Renal pelvis (tissue), 12 donors: ENCODE measurements at places on chromosomes 12 and 14. TPM values are rescaled to one million over a fixed set of nuclear protein-coding genes. Genes with fewer than 3 reads are reported as not detected.

NGB gene
- polyA plus RNA-seq: not detected

OTOGL gene
- polyA plus RNA-seq: 1.1 TPM

RASAL1 gene
- 10.6 TPM for polyA plus RNA-seq

SLCO1A2 gene
- polyA plus RNA-seq: 0.11 TPM

KCNK10 gene
- polyA plus RNA-seq: 0.50 TPM

- DNase-seq: no peak
These were observed 84.1 kb upstream of the RESF1 start for GRCh38 chr12:31874961-31875608.

- no peak for DNase-seq
These were observed 619.4 kb downstream of the CCER1 start for GRCh38 chr12:90335566-90335965.

- no peak for DNase-seq
These were observed 7.9 kb upstream of the OR10G2 start for GRCh38 chr14:21642683-21643082.

- DNase-seq: no peak
These were observed 345.8 kb downstream of the TMEM132D start for GRCh38 chr12:129558036-129558435.

DNA sequence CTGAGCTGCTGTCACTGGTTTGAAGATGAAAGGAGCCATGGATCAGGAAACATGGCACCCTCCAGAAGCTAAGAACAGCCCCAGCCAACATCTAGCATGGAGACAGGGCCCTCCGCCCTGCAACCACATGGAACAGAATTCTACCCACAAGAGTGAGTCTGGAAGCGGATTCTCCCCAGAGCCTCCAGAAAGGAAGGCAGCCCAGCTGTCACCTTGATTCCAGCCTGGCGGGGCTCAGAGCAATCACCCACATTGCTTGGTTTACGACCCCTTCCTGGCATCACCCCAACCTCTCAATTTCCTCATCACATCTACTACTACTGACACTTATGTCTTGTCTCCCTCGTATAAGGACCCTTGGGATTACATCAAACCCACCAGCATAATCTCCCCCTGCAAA is 38.5 kb downstream of the OAS2 start:
- DNase-seq: no peak

GRCh38 chr12:11202811-11203210 is 16.1 kb upstream of the TAS2R42 start:
- DNase-seq: no peak

- no peak for DNase-seq
These were observed 316.8 kb downstream of the SSPN start for GRCh38 chr12:26512213-26512612.
